H9 (cell line): ENCODE measurements at places on chromosomes 7 and 10. TPM values are rescaled to one million over a fixed set of nuclear protein-coding genes. Genes with fewer than 3 reads are reported as not detected.

- H3K27ac ChIP-seq, result no peak overlapping the region
- H3K36me3 ChIP-seq, result no peaks in the 10 kb centered on the region
These were observed 6.3 kb upstream of the SNX13 start for GRCh38 chr7:17946591-17946990.

DNA sequence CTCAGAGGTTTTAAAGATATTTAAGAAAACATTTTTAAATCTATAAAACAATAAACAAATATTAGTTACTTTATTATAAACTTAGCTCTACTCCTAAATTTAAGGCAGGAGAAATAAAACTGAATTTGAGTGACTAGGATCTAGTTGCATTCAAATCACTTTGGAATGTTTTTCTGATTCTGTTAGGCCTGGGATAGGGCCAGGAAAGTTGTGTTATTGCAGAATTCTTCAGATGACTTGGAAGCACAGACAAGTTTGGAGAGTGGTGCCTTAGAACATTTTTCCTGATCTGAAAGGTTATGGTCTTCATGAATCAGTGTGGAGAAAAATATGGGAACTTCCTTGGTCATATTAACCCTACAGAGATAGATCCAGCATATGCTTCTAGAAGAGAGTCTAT, 15.6 kb upstream of the SLC25A13 start:
- no peaks in the 10 kb centered on the region for H3K36me3 ChIP-seq
- no peak for DNase-seq
- H3K27ac ChIP-seq, result no peak overlapping the region
- H3K27me3 ChIP-seq, result no peaks in the 10 kb centered on the region
- no peak overlapping the region for H3K4me3 ChIP-seq
- no peaks in the 10 kb centered on the region for H3K4me1 ChIP-seq

The NKX2-3 gene
- total RNA-seq, result not detected in 2 replicates

The VSTM4 gene
- total RNA-seq, result 0.35 and 0.44 TPM in 2 replicates

DNA sequence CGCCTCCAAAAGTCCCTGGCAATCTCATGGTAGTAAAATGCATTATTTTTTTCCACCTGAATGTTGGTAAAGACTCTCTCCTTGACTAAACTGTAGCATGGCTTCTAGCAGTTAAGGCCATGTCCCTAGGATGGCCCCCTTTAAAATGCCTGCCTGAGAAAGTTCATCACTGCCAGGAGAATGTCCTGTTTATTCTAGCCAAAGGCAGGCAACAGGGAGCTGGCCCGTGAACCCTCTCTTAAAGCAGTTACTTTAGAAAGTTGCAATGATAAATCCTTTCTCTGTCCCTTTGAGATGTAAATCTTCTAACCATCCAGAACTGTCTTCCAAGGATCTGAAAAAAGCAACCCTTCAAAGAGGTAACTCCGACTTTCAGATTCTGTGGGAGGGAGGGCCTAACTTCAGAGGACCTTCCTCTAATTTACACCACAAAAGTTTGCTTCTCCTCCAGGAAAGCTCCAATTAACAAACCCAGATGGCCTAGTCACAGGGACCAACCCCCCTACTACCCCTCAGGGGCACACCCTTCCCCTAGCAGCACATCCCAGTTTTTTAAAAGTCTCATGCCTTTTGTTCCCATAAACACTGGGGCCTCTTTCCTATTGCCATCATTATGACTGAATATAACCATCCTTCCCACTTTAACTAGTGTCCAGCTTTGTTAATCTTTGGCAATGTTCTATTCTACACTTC, 5.5 kb downstream of the DNTT start:
- H3K27me3 ChIP-seq, result no peaks in the 10 kb centered on the region
- peak; percentile 92 for DNase-seq
- H3K4me3 ChIP-seq, result peak overlapping the region; percentile 47
- H3K4me1 ChIP-seq, result peaks cover 12% of the 10 kb centered on the region; the same call in 1 of the 2 replicates
- H3K27ac ChIP-seq, result peak overlapping the region; percentile 88

GRCh38 chr10:30529373-30529998, 95.5 kb downstream of the MAP3K8 start:
- H3K27ac ChIP-seq, result no peak overlapping the region
- no peaks in the 10 kb centered on the region for H3K27me3 ChIP-seq
- peak; percentile 40 for DNase-seq

The ACTL6B gene
- total RNA-seq, result 0.33 and 0.50 TPM in 2 replicates

DNA sequence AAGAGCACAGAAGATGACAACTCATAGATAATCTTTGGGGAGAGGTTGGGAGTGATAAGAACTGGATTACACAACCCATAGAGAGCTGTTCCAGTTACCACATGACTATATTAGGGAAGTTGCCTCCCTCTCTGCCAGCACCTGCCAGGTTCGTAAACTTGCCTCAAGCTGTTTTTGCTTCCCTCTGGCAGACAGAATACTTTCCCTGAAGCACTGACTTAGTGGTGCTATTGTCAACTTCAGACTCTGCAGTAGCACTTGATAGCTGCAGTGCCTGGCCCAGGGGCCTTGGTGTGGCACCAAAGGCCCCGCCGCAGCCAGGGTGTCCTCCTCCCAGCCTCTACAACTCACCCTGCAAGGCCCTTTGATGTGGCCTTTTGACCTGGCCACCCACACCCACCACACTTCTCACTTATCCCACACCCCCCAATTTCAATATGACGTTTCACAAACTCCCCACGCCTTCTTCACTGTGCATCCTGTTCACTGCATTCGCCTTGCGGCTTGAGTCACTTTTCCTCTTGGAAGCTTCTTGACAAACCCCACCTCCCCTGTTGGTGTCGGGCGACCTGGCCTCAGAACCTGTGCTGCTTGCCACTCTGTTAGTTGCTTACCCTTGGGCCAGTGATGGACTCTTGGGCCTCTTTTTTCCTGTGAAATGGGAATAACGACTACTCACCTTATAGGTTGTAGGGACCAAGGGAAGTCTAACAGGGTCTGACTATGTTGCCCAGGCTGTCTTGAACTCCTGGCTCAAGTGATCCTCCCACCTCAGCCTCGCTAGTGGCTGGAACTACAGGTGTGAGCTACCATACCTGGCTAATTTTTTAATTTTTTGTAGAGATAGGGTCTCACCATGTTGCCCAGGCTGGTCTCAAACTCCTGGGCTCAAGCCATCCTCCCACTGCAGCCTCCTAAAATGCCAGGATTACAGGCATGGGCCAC, 50.2 kb upstream of the PODXL start:
- peaks cover 18% of the 10 kb centered on the region; the same call in 1 of the 2 replicates for H3K4me1 ChIP-seq
- peak; percentile 54 for DNase-seq
- H3K36me3 ChIP-seq, result peaks cover 3% of the 10 kb centered on the region; the same call in 1 of the 2 replicates
- H3K4me3 ChIP-seq, result peak overlapping the region; percentile 3; the same call in 2 of the 3 replicates
- peak overlapping the region; percentile 97 for H3K27ac ChIP-seq

DNA sequence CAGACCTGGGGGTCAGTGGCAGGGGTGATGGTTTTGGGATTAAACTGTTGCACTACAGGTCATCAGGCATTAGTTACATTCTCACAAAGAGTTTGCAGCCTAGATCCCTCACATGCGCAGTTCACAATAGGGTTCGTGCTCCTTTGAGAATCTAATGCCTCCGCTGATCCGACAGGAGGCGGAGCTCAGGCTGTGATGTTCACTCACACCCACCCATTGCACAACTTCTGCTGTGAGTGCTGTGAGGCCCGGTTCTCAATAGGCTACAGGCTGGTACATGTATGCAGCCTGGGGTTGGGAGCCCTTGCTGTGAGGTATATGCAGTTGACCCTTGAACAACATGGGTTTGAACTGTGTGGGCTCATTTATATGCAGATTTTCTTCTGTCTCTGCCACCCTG, 416.4 kb downstream of the GFRA1 start:
- DNase-seq, result peak; percentile 32
- H3K27ac ChIP-seq, result no peak overlapping the region
- H3K36me3 ChIP-seq, result 0 out of 3 replicates have a peak, but pooled peaks cover 3% of the 10 kb centered on the region
- peaks cover 4% of the 10 kb centered on the region; the same call in 1 of the 2 replicates for H3K4me1 ChIP-seq

DNA sequence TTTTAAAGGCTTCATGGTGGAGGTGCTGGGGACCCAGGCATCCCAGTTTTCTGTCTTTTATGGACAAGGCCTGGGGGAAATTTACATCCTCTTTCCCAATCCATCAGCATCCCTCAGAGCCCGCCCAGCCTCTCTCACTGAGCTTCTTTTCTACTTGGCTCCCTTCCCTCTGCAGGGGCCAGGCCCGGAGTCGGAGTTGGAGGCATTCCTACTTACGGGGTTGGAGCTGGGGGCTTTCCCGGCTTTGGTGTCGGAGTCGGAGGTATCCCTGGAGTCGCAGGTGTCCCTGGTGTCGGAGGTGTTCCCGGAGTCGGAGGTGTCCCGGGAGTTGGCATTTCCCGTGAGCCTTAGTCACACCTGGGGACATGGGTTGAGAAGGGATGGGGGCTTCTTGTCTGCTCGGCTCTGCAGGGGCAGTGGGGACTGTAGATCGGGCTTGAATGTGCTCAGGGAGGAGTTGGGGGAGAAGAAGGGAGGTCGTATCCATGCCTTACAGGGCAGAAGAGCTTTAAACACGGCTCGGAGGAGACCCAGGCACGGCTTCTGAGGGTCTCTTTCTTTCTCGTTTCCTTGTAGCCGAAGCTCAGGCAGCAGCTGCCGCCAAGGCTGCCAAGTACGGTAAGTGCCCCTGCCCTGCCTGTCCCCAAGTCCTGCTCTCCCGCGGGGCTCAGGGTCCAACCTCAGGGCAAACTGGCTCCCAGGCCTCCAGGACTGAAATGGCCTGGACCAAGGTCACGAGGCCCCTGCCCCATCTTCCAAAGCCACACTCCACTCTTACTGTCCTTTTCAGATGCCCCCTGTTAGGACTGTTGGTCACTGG, 27.3 kb upstream of the LIMK1 start:
- H3K4me3 ChIP-seq, result no peak overlapping the region
- H3K36me3 ChIP-seq, result no peaks in the 10 kb centered on the region
- DNase-seq, result no peak
- no peaks in the 10 kb centered on the region for H3K27me3 ChIP-seq

DNA sequence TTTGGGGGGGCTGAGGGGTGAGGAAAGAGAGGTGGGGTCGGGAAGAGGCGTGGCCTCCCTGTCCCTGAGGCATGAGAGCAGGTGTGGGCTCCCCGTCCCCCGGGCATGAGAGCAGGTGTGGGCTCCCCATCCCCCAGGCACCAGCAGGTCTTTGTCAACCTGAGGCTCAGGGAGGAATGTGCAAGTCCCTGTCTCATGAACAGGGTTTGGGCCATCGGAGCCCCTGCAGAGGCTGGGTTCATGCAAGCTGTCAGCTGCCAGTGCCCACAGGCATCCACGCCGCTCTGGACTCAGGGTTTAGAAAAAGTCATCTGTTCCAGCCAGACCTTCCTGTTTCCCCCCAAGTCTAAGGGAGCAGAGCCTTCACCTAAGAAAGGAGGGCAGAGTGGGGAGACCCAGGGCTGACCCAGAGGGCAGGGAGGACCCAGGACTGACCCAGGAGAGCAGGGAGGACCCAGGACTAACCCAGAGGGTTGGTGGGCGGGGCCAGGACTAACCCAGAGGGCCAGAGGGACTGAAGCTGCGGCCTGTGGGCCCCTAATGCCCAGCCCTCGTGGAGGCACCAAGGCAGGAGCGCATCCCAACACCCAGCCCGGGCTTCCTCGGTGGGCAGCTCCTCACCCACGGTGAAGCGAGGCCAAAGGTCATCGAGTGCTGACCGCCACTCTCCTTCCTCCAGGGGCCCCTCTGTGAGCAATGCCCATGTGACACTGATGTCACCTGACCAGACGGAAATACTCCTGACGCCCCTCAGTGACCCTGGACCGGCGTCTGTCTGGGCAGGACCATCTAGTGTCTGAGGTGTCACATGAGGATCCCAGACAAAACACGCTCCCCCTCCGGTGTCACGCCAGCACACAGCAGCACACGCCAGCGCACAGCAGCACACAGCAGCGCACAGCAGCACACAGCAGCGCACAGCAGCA, 28.9 kb upstream of the GPR146 start:
- no peaks in the 10 kb centered on the region for H3K27me3 ChIP-seq
- H3K27ac ChIP-seq, result no peak overlapping the region
- H3K36me3 ChIP-seq, result peaks cover 9% of the 10 kb centered on the region
- no peak for DNase-seq
- H3K4me1 ChIP-seq, result no peaks in the 10 kb centered on the region

GRCh38 chr7:131627735-131628190, 71.3 kb upstream of the PODXL start:
- no peak for DNase-seq
- no peak overlapping the region for H3K4me3 ChIP-seq
- H3K36me3 ChIP-seq, result no peaks in the 10 kb centered on the region
- no peak overlapping the region for H3K27ac ChIP-seq
- no peaks in the 10 kb centered on the region; the same call in 1 of the 2 replicates for H3K4me1 ChIP-seq
- H3K27me3 ChIP-seq, result no peaks in the 10 kb centered on the region

GRCh38 chr7:29810813-29811482, 4.6 kb downstream of the WIPF3 start:
- DNase-seq, result no peak
- no peaks in the 10 kb centered on the region for H3K36me3 ChIP-seq
- no peaks in the 10 kb centered on the region for H3K27me3 ChIP-seq
- H3K27ac ChIP-seq, result no peak overlapping the region
